ENCODE measurements at places on chromosomes 7 and 10.
A peak's percentile ranks its signal among the peaks of the same experiment; 100 is the strongest.

GRCh38 chr7:45685619-45686240, 111.6 kb downstream of the ADCY1 start:
- DNase-seq, result no peak
- H3K4me3 ChIP-seq, result no peak overlapping the region
- no peak overlapping the region for H3K27ac ChIP-seq
- H3K36me3 ChIP-seq, result no peaks in the 10 kb centered on the region
- no peaks in the 10 kb centered on the region for H3K4me1 ChIP-seq

DNA sequence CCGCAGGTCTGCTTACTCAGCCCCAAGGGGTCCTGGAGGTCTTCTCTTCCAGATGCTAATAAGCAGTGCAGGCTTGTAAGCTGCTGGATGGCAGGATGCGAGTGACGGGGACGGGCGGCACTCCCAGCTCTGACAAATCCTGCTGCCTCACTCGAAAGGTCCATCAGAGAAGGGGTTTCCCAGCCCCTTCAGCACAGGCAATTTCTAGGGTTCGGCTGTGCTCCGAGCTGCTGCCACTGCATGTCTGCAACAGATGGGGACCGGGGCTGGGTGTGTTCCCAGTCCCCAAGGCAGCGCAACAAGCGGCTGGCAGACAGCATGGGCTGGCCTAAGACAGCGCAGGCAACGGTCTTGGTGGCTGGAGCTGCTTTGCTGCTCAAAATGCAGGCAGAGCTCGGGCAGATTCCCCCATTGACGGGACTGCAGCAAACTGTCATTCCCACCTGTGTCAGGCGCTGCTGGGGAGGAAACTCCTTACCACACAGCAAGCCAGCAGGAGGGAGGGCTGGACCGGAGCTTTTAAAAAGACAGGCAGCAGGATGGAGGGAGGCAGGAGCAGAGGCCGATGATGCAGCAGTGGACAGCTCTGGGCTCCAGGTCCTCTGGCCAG, 62.4 kb downstream of the PRKAG2 start:
- H3K27me3 ChIP-seq, result no peaks in the 10 kb centered on the region
- DNase-seq, result no peak
- H3K27ac ChIP-seq, result no peak overlapping the region
- H3K4me1 ChIP-seq, result no peaks in the 10 kb centered on the region

GRCh38 chr10:14664345-14664744, 110.4 kb downstream of the FAM107B start:
- H3K27ac ChIP-seq, result no peak overlapping the region
- no peaks in the 10 kb centered on the region for H3K4me1 ChIP-seq
- DNase-seq, result no peak
- no peaks in the 10 kb centered on the region for H3K36me3 ChIP-seq
- no peaks in the 10 kb centered on the region for H3K27me3 ChIP-seq

- H3K4me1 ChIP-seq, result no peaks in the 10 kb centered on the region
- H3K27ac ChIP-seq, result no peak overlapping the region
- no peaks in the 10 kb centered on the region for H3K27me3 ChIP-seq
- no peak for DNase-seq
- H3K36me3 ChIP-seq, result no peaks in the 10 kb centered on the region
These were observed 2.3 kb upstream of the GIMAP8 start for GRCh38 chr7:150447966-150448788.

DNA sequence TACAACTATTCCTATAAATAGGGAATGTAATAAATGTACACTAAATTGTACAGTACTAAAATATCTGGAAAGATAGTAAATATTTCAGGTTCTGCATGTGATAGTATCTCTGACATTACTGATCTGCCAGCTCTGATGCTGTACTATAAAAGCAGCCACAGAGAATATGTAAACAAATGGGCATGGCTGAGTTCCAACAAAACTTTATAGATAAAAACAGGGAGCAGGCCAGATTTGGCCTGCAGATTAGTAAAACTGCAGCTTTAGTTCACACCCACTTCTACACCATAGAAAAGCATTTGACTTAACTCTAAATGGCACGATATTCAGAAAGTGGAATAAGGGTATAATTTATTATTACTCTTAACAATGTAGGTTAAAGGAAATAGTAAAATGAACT, 18.8 kb upstream of the TLL2 start:
- H3K27ac ChIP-seq, result no peak overlapping the region
- DNase-seq, result no peak
- H3K36me3 ChIP-seq, result peaks cover 8% of the 10 kb centered on the region
- no peaks in the 10 kb centered on the region for H3K27me3 ChIP-seq
- no peaks in the 10 kb centered on the region for H3K4me1 ChIP-seq

- peaks cover 16% of the 10 kb centered on the region for H3K4me1 ChIP-seq
- DNase-seq, result no peak
These were observed 106.8 kb downstream of the ANK3 start for GRCh38 chr10:60282771-60283353.

DNA sequence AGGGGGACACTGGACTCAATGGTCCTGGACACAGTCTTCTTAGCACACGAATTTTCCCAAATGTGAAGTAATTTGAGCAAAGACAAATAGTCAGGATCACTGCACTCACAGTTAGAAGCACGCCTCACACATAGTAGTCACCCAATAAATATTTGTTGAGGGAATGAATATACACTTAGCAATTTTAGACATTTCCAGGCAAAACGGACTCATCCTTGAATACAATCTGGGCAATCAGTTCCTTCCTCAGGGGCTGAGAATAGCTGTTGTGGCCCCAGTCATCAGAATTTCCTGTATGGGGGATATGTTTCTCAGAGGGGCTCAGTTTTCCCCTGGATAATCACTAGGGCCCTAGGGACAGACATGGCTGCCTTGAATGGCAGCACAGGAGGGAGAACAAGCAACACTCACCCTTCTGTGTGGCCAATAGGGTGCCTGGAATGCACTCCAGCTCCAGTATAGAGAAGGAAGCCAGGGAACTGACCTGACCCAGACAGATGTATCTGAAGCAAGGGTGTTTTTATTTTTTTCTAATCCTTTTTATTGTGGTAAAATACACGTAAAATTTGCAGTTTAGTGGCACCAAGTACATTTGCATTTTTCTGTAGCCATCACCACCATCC, 282.7 kb upstream of the ZNF32 start:
- no peak for DNase-seq
- H3K27me3 ChIP-seq, result no peaks in the 10 kb centered on the region
- H3K4me3 ChIP-seq, result no peak overlapping the region
- no peak overlapping the region for H3K27ac ChIP-seq
- H3K36me3 ChIP-seq, result no peaks in the 10 kb centered on the region

DNA sequence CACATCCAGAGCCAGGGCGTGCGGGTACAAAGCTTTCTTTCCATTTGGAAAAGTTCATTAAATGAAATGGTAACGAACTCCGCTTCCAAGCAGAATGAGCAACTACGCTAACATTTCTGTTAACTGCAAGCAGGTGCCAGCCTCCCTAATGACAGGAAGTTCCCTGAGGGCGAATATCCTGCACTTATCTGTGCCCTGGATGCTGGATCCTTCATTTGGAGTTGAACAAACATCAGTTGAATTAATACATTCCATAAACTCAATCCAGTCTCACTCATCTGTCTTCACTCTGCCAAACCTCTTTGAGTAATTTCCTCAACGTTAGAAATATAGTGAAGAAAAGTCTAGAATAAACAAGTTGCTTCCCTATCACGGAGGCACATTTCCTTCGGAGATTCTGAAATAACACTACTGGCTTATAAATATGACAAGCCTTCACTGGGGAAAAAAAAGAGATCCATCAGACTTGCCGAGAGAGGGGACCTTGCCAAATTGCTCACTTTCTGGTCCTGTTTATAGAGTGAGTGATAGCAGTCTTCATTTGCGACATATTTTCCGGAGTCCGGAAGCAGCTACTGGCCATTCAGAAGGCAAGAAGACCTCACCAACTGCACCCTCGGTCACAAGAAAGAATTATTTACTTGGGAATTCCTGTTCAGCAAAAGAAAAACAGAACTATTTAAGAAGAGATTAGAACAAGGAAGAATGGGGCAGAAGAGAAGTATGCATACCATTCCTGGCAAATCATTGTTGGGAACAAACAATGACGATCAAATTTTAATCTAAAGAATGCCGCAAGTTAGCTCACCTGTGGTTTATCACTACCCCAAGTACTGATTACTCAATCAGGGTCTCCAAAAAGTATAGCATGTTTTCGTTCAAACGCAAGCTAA, 196.4 kb downstream of the FAM107B start:
- H3K36me3 ChIP-seq, result no peaks in the 10 kb centered on the region
- H3K27ac ChIP-seq, result peak overlapping the region; percentile 6
- peak overlapping the region; percentile 58 for H3K4me3 ChIP-seq
- peaks cover 24% of the 10 kb centered on the region for H3K4me1 ChIP-seq
- DNase-seq, result no peak
- H3K27me3 ChIP-seq, result no peaks in the 10 kb centered on the region

GRCh38 chr10:64148607-64149006, 627.4 kb downstream of the REEP3 start:
- no peak for DNase-seq
- no peak overlapping the region for H3K27ac ChIP-seq
- H3K4me3 ChIP-seq, result no peak overlapping the region
- no peaks in the 10 kb centered on the region for H3K4me1 ChIP-seq
- H3K36me3 ChIP-seq, result no peaks in the 10 kb centered on the region

DNA sequence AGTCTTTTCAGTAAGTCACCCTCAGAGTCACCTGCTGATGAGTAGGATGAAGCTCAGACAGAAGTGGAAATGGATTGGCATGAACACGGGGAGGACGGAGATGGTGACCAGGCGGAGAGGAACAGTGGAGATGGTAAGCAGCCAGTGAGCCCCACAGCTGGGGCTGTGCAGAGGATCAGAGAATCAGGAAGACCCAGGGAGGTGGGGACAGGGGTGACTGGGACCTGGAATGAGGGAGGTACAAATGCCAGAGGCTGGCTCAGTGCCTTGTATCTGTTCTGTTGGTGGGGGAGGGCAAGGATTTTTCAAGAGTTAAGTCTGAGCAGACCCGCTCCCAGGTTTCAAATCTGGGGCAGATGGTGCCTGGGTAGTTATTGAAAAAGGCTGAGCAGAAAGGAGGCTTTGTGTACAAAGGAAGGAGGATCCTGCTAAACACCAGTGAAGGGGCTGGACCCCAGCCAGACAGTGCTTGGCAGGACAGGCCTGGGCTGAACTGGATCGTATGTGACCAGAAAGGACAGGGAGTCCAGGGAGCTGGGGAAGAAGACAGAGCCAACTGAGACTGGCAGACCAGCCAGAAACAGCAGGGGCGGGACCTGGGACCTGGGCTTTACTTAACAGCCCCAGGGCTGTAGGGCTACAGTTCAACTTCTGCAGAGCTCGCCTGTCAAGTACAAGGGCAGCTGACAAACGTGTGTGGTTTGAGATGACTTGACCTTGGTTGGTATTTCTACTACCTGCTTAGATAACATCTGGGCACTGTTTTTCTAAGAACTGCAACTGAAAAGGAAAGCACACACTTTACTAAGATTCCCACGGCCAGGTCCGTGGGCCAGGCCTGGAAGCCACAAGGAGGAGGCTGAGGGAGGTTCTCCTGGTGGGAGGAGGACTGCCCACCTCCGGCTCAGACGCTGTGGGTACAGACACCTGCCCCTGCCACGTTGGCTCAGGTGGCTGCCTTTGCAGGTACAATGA, 13.2 kb upstream of the FRMPD2 start:
- H3K36me3 ChIP-seq, result no peaks in the 10 kb centered on the region
- no peak overlapping the region for H3K27ac ChIP-seq
- DNase-seq, result no peak

- no peaks in the 10 kb centered on the region for H3K4me1 ChIP-seq
- no peak overlapping the region for H3K4me3 ChIP-seq
- no peak for DNase-seq
- H3K27me3 ChIP-seq, result no peaks in the 10 kb centered on the region
These were observed 331.5 kb upstream of the RNF32 start for GRCh38 chr7:156309016-156309620.

GRCh38 chr10:33800545-33800944, 466.1 kb upstream of the NRP1 start:
- no peak overlapping the region for H3K27ac ChIP-seq
- H3K36me3 ChIP-seq, result no peaks in the 10 kb centered on the region
- H3K27me3 ChIP-seq, result no peaks in the 10 kb centered on the region
- no peak for DNase-seq

DNA sequence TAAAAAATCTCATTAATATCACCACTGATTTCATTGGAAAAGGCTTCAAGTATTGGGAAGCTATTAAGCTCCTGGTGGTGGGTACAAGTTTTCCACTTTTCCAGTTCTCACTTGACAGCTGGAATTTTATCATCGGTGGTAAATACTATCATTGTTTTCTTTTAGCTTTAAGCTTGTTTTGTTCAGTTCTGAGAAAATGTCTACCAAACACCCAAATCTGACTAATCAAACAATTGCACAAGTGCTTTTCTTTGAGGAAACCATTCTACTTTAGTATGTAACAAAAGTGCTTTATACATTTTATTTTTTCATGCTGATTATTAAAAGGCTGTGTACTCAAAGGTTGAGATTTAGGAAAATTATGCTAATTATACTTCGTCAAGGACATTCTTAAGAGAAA, 7.9 kb downstream of the PRPF18 start:
- no peaks in the 10 kb centered on the region for H3K27me3 ChIP-seq
- H3K4me1 ChIP-seq, result no peaks in the 10 kb centered on the region
- H3K36me3 ChIP-seq, result peaks cover 7% of the 10 kb centered on the region
- no peak overlapping the region for H3K27ac ChIP-seq

DNA sequence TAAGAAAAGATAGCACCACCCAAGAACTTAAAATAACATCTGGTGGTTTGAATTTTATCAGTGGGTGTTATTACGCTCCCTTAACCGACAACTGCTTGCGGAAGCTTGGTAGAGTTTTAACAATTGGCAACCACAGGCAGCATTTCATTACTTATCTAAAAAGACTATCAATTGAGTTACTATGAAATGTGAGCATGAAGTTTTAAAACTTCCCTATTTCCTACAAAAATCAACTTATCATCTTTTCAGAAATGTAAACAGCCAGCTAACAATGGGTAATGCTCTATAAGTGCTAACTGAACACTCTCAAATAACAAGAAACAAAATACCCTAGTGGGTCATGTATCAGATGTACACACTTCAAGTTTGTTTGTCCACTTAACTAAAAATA, 68.8 kb downstream of the OSBPL3 start:
- no peaks in the 10 kb centered on the region for H3K27me3 ChIP-seq
- no peaks in the 10 kb centered on the region for H3K36me3 ChIP-seq
- H3K4me1 ChIP-seq, result no peaks in the 10 kb centered on the region

DNA sequence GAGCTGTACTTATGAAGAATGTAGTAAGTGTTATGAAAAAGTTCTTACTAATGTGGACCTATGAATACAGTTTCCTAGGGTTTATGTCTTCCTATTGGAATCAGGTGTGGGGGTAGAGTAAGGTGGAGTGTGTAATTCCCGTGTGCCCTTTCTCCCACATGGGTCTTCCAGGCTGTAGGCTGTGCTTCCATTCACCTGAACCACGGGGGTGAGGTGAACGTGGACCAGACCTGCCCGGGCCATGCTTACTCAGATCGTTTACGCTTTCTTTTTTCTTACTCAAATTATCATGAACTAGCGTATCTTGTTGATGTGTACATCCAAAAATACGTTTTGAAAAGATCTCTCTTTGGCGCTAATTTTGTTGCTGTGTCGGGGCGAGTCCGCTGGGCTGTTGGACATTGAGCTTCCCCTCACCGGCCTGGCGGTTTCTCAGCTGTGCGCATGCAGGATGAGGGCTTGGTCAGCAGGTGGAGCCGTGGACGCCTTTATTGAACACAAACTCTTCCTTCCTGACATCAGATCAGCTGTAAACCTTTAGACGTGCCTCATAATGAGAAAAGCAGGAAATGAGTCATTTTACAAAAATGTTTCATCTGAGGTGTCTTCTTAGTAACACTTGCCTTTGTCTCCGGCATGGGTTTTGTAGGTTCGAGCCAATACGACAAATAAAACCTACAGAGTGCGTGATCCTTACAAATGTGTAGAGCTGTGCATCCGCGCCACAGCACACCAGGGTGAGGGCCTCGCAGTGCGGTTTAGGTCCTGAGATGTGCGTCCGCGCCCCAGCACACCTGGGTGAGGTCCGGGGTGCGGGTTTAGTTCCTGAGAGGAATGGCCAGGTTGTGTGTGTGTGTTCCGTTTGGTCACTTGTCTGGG, 53.8 kb downstream of the WDR37 start:
- no peaks in the 10 kb centered on the region for H3K27me3 ChIP-seq
- no peak overlapping the region for H3K4me3 ChIP-seq
- H3K4me1 ChIP-seq, result no peaks in the 10 kb centered on the region
- no peak overlapping the region for H3K27ac ChIP-seq

All from thoracic aorta (tissue), 2 donors.